ENCODE measurements at places on chromosomes 11 and 22.

GRCh38 chr11:73095613-73096012, 46.5 kb downstream of the FCHSD2 start:
- DNase-seq, result no peak

GRCh38 chr11:86176165-86176884, 68.2 kb upstream of the EED start:
- no peak for DNase-seq

DNA sequence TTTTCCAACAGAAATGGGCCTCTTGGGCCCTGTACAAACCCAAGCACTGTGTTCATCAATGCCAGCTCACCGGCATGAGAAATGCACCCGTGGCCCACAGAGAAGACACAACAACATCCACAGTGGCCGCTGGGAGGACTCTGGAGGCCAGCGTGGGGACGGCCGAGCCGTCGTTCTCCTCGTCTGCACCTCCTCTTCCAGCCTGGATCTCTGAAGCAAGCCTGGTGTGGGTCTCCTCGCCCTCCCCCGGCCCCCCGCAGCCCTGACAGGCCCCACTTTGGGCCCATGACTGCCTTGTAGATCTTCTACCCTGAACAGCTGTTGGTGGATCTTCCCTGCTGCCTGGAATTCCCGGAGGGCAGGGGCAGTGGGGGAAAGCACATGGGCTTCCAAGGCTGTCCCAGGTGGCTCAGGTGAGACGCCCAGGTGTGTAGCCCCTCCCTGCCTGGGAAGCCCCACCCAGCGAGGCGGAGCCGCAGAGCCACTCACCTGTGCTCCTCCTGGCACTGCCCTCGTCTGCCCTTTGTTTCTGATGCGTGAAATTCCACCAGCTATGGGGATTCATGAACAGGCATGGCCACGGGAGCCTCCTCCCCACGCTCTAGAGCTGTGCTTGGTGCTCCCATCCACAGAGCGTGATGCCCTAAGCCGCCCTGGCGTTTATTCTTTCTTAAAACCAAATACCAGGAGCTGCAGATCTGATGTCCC, 225.9 kb downstream of the BRD1 start:
- no peak for DNase-seq

- no peak for DNase-seq
Measured at GRCh38 chr22:19454156-19454555, 6.6 kb upstream of the C22orf39 start.

GRCh38 chr11:65625628-65626342, 10.2 kb downstream of the PCNX3 start:
- no peak for DNase-seq

- no peak for DNase-seq
Measured at GRCh38 chr11:94781837-94782236, 13.7 kb downstream of the AMOTL1 start.

- DNase-seq, result no peak
Measured at GRCh38 chr11:134398079-134398444, 14.0 kb downstream of the B3GAT1 start.

DNA sequence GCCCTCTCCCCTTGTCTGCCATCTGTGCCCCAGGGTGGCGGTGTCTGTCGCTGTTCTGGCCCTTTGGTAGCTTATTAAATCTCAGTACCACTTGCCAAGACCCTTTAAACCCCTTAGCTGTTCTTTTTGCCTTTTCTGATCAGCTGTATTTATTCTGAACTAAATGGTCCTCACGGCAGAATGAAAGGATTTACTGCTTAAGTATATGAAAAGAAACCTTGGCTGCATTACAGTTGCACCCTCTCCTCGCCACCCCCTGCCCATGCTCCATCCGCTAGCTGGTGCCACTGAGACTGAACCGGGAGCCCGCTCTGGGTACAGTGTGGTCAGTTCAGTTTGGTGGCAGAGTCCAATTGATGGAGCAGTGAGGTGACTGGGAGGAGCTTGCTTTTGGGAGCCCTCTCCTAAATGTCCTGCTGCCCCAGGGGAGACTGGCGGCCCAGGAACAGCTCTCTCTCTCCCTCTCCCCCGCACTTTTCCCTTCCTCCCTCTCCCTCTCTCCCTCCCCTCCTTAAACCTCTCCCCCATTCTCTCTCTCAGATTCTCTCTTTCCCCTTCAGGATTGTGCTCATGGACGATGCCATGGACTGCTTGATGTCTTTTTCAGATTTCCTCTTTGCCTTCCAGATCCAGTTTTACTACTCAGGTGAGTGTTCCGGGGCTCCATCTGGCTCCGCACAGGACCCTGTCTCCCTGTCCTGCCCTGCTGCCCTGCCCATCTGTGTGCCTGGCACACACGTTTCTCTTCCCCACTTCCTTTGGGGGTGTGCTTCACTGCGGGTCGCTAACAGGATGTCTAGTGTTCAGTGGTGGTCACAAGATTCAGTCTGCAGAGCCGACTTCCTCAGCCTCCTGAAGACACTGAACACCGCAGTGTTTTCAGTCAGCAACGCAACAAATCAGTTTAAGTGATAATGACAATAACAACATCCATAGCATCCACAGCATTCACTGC, 21.8 kb downstream of the ARFGAP2 start:
- no peak for DNase-seq

DNA sequence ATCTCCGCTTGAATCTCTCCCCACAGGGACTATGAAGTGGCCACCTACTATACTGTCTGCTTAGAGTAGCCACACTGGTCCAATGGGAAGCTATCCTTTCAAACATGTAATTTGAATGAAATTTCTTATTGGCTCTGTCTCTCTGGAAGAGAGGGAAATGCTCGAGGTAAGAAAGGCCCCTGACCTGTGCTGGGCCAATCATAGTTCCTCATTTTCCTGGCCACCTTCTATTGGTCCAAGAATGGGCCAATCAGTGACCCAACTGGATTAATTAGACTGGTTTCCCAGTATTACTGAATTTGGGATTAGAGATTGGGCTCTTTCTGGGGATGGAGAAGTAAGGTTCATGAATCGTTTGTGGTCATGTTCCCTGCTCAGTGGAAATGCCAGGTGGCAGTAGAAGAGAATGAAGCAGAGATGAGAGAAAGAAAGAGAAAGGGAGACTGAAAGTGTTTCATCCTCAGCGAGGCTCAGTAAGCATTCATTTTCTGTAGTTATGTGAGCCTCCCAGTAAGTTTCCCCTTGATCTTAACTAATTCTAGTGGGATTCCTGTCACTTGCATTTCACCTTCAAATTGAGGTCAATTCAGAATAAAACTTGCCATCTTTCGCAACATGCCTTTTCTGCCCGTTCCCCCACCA, 8.4 kb upstream of the MMP20 start:
- no peak for DNase-seq

- no peak for DNase-seq
Measured at GRCh38 chr11:123390146-123390545, 39.9 kb upstream of the GRAMD1B start.

- DNase-seq, result no peak
Measured at GRCh38 chr11:126929179-126930061, 71.2 kb downstream of the KIRREL3 start.

DNA sequence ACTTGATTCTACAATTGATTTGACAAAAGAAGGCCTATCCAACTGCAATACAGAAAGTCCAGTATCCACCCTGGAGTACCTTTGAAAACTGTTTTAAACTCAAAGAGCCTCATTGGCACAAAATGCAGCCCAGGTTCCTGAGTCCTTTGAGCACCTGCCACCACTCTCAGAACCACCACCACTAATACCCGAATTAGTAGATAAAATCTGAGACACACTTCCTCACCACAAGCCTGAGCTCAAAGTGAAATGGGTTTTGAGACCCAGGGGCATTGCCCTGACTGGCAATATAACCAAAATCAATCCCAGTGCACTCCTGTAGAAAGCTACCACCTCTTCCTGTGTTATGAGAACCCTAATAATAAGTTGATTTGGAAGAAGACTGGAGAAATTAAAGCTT, 215.7 kb downstream of the CSNK2A3 start:
- DNase-seq, result no peak

DNA sequence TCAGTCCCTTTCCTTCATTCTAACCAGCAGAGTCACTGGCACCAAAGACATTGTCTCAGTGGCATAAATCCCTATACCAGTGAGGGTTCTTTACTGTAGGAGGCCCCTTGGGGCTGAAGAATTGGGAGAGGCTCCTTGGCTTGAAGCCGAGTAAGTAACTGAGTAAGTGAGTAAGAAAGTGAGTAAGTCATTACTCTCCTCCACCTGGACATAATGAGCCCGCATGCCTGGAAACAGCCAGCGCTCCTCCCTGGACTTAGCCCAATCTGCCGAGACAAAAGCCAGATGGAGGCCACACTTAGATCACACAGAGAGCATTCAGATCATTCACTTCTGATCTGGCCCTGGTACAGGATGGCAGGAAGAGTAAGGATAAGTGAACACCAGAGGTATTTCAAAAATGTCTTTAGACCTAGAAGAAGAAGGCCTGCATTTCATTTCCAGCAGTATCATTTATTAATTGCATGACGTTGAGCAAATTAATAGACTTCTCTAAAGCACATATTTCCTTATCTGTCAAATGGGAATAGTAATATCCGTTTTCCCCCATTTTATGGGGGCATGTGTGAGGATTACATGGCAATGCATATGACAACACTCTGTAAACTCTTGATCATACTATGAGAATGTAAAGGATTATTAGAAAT, 8.2 kb upstream of the MICAL3 start:
- no peak for DNase-seq

- no peak for DNase-seq
Measured at GRCh38 chr11:43819926-43820325, 60.7 kb upstream of the ALKBH3 start.

GRCh38 chr22:48581205-48581766, 1246.4 kb downstream of the BRD1 start:
- no peak for DNase-seq

- no peak for DNase-seq
Measured at GRCh38 chr22:38959590-38959989, 2.2 kb downstream of the APOBEC3A start.

DNA sequence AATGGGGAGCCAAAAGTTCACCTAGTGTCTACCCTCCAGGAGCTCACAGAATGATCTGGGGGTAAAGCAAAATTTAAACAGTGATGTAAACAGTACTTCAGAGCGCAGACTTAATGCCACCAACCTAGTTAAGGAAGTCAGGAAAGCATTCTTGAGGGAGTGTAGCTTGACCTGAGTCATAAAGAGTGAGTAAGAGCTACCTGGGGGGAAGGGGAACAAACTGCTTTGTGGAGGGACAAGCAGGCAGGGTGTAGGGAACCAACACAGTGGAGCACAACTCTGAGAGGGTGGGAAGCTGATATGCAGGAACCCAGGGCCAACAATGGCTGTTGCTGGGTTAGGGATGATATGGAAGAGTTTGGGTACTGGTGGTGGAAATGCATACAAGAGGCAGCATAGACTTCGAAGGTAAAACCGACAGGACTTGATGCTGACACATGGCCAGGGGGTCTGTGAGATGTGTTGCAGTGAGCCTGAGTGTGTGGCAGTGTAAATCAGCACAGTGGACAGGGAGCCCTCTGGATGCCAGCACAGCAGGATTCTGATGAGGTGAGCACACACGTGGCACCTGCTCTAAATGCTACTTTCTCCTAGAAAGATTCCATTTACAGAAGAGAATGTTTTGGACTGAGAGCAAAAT, 58.3 kb upstream of the CYP2D6 start:
- DNase-seq, result peak; percentile 32

DNA sequence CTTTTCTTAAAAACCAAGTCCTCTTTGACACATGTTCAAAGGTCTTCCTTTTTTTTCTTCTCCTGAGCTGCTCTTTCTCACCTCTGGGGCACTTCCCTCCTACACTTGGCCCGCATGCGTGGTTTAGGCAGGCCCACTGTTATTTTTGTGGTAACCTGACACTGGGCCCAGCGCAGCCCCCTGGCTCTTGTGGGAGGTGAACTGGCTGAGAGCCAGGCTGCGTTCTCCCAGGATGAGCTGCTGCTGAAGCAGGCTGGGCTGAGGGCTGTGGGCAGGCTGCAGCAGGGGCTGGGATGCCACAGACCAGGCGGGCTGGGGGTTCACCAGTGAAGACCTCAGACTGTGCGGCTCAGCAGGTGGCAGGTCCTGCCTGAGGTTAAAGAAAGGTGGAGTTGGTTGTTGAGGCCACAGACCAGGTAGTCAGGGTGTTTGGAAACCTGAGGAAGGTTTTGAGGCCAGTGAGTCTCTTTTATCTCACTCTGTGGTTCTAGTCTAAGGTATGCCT, 72.4 kb downstream of the TEAD1 start:
- no peak for DNase-seq
